NCI-H510A (cell line): ENCODE measurements at places on chromosomes 7 and 10.

DNA sequence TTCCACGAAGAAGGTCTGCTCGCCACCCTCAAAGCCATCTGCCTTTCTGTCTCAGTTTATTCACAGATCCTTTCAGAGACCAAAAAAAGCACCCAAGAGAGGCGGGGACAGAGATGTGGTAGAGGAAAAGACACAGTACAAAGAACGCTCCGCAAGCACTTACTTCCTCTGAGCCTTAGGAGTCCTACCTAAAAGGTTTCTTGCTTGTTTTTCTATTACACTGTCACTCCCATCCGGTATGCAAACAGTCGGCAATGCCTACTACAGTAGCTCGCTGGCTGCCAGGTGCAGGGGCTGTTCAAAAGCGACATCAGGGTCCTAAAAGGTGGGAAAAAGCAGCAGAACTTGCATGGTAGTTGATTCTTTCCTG is 816 bp downstream of the TECPR1 start:
- no peak for DNase-seq

DNA sequence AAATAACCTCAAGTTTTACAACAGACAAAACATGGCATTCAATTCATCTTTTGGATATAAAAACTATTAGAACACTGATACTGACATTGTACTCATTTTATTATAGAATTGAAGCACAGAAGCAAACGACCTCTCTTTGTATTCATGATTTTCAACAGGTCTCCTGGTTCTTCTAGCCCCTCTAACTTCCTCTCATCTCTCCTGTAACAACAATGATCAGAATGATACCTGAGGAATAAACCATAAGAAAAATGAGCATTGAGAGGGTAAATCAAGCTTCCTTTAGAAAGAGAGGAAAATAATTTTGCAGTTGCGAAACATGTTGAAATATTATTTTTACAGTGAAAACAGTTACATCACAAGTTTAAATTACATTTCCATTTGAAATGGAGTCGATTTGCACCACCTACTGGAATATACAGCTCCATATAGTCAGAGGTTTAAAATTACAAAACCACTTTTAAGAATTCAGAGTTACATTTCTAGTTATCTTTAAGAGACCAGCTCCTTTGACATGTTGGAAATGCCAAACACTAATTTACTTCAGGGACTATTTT is 17.5 kb upstream of the TEX36 start:
- DNase-seq: no peak

GRCh38 chr7:55400191-55400590 is 35.1 kb downstream of the LANCL2 start:
- DNase-seq: no peak

DNA sequence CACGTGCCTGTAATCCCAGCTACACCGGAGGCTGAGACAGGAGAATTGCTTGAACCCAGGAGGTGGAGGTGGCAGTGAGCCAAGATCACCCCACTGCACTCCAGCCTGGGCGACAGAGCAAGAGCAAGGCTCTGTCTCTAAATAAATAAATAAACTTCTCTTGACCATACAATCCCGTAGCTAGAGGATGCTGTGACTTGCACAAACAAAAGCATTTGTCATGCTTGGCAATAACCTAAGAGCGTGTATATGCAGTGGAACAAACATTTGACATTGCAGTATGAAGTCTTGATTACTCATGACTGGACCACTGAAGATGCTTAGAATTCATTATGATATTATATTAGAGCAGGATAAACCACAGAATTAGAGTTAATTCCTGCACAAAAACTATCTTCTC is 1.4 kb upstream of the C7orf57 start:
- no peak for DNase-seq

DNA sequence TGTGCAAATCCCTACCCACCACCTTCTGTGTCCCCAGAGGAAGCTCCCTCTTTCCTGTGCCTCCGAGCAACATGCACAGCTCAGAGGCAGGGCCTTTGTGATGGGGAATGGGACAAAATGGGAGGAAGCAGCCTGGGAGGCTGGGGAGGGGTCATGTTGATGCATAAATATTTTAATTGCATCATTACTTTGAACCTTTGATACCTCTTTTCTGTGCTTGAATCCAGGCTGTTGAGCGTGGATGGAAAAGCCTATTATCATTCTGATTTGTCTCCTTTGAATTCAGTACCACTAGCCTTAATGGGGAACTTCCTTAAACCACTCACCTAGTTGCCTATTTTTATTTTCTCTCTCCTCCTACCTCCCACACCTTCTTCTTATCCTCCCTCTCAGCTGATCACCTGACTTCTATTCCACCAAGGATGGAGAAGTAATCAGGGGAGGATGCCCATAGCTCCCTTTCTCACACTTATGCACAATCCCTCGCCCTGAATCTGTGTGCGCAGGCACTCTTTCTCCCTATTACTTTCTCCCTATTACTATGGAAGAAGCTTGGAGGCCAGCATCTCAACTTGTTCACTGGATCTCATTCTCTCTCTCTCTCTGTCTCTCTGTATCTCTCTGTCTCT is 78.5 kb downstream of the SEC61G start:
- DNase-seq: no peak

- no peak for DNase-seq
Measured at GRCh38 chr10:5470062-5470751, 29.2 kb downstream of the CALML5 start.

- no peak for DNase-seq
Measured at GRCh38 chr10:103382769-103383168, 13.5 kb downstream of the ATP5MK start.

DNA sequence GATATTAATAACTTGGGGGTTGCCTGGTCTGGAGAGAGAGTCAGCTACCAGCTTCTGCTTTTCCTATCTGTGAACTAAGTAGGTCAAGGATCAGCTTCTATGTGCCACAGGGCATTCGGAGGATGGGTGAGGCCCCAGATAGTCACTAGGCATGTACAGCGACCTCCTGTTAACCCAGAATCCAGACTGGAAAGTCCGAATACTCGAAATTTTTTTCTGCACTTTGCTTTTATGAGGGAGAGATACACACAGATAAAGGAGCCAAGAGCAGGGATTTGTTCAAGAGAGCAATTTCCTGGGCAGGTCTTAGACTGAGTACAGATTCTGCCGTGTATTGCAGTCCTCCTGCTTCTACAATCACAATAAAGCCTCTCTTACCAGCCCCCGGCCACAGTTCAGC is 54.2 kb downstream of the EMX2 start:
- no peak for DNase-seq

- no peak for DNase-seq
Measured at GRCh38 chr7:140360697-140361229, 37.6 kb downstream of the SLC37A3 start.

DNA sequence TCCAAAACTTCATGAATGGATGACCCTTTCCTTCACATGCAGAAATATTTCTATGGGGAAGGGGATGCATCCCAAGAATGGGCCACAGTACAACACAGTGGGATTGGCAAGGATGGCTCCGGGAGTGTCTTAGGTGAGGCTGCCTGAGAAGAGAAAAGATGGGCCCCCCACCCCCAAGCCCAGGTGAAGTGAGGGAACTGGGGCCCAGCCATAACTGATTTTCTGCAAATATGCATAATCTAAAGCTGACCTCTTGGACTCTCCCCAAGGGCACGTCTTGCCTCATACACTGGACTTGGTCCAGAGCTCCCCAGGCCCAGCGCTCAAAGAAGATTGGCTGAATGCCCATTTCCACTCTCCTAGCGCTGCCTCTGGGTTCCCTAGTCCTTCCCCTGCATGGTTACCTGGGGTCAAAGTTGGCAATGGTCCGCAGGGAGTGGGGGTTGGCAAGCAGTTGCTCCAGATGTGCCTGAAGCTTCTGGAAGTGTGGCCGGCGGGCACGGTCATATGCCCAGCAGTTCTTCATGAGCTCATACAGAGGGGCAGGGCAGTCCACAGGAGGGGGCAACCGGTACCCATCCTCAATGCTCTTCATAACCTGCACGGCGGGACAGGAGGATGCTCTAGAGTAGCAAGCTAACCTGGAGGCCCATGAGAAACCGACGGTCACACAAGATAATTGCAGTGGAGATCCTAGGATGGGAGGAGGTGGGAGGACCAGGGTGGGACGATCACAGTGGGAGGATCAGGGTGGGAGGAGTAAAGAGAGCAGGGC is 12.3 kb downstream of the ZYX start:
- no peak for DNase-seq

DNA sequence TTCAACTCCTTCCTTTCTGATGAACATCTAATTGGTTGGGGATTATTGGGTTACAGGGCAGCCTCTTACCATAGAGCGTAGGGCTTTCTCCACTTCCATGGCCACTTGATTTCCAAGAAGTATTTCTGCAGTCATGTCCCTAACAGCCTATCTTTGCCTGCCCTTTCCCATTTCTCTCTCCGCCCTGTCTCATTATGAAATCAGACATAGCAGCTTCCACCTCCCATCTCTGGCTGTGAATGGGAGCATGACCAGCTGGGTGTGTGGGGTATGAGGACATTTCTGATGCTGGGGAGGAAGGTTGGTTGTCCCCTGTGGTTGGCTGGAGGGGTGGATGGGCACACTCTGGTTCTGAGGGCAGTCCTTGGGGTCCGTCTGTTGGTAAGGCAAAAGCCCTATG is 41.2 kb downstream of the ADCYAP1R1 start:
- no peak for DNase-seq

DNA sequence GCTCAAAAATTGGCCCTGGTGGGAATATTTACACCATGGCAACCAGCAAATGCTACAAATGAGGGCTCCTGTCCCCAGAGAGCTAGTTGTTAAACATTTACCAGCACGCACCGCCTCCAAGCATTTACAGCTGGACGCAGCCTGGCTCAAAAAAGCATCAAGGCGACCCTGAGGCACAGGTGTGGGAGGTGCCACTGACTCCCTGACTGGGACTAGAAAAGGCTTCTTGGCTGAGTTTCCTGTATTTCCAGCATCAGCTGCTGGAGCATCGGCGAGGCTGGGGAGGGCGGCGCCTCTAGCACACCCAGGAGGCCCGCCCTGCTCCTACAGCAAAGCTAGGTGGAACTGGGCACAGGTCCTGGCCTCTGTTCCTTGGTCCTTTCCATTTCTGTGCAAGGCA is 43.5 kb upstream of the ZRANB1 start:
- DNase-seq: no peak

GRCh38 chr7:98619450-98620321 is 2.6 kb downstream of the NPTX2 start:
- peak; percentile 33 for DNase-seq

DNA sequence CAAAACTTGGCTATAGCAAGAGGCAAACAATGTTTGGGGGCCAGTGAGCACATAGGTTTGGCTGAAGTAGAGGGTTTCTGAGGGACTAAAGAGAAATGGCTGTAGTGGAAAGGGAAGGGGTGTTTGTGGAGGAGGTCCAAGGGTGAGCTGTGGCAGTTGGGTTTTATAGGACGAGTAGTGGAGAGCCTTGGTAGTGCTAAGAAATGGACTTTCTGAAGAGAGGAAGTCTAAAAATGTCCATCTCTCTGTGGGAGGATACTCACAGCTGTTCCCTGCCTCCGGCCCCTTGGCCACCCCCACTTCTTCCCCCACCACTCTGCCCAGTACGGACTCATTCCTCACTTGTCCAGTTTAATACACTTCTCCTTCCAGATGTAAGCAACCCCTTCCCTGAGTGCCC is 64.3 kb downstream of the ZNF22 start:
- no peak for DNase-seq

- DNase-seq: no peak
Measured at GRCh38 chr7:401495-401894, 111.5 kb downstream of the FOXL3 start.

- DNase-seq: no peak
Measured at GRCh38 chr10:121449482-121449924, 148.7 kb downstream of the FGFR2 start.

- no peak for DNase-seq
Measured at GRCh38 chr10:3654496-3654895, 130.5 kb downstream of the KLF6 start.

DNA sequence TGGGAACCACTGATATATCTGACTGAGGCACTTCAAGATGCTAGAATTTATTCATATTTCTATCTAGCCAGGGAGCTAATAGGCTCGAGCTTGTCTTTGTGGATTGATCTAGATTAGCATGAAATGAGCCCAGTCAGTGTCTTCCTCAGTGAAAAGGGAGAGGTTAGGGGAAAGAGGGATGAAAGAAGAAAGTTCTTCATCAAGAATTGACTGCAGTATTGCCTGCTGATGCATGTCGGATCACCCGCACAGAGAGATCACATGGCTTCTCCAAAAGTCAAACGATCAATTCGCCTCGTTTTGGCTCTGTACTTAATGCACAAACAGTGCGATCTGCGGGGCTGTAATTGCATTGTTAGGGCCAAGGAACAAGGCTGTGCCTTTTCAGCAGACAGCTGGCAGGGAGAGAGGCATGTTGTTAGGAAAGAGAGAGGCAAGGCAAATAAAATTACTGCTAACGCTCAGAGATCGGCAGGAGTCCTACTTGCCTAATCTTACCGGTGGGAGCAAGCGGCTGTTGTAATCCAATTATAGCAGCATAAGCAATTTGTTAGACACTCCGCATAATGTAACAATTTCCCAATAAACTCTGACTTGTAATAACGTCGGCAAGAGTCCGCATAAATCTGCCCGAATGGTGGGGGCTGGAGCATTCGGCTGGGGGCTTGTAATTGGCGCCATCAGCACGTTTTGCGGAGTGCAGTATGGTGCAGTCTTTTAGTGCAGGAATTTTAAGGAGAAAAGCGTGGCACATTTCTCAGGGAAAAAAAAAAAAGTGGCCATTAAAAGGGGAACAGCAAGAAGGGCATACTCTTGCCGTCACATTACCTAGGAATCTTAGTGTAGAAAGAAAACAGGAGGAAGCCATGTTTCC is 102.1 kb downstream of the POLL start:
- peak; percentile 9 for DNase-seq

- DNase-seq: no peak
Measured at GRCh38 chr10:1567152-1567551, 170.2 kb downstream of the ADARB2 start.

DNA sequence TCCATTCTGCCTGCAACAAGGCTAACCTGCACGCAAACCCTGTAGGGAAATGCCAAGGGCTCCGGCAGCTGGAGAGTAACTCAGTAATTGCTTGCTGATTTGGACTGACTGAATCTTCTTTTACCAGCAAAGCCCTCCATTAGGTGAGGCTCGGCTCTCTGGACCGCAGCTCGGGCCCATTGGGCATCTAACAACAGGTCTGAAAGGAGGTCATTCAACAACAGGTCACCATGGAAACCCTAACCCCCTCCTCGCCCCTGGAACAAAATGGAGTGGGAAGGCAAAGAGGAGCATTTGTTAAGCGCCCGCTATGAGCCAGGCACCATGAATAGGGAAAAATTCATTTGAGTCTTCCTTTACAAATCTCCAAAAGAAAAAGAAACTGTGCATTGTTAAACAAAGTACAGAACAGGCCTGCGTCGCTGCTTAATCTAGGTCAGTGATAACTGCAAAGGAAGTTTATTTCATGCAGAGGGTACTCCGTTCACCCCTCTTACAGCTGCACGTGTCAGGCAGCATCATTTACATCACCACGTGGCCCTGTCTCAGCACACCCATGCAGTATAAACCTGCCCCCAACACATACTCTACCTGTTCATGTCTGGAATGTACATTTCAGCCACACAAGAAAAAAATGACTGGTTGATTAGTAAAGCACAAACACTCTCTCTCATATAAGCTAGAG is 248.8 kb upstream of the NEBL start:
- no peak for DNase-seq

GRCh38 chr10:21078410-21079329 is 181.6 kb upstream of the NEBL start:
- peak; percentile 13 for DNase-seq

GRCh38 chr10:106672517-106673175 is 491.9 kb downstream of the SORCS1 start:
- no peak for DNase-seq

GRCh38 chr7:141128506-141128905 is 54.6 kb downstream of the TMEM178B start:
- DNase-seq: no peak

GRCh38 chr7:151462306-151462779 is 22.4 kb upstream of the CRYGN start:
- no peak for DNase-seq
